Stimulated activated CD8-positive, alpha-beta memory T cell treated with anti-CD3 and anti-CD28 coated beads, Interleukin-7, amount 100 ng/mL, for 1 hour (primary cell): ENCODE measurements at places on chromosomes 11 and 22.

DNA sequence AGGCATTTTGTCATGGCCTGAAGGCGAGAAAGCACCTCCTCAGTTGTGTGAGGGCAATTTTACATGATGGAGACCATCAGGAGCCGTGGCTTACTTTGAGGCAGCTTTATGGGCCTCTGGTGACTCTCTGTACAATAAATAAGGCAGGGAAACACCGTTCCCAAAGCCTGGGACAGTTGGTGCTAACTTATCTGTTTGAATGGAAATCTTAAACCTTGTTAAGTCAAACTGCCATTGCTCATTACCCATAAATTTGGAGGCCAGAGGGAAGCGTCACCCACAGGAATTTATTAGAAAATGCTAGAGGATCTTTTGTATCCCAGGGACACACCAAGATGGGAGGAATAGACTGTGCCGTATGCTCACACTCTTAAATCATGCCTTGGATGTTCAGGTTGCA is 1156.9 kb downstream of the BRD1 start:
- no peak for DNase-seq

DNA sequence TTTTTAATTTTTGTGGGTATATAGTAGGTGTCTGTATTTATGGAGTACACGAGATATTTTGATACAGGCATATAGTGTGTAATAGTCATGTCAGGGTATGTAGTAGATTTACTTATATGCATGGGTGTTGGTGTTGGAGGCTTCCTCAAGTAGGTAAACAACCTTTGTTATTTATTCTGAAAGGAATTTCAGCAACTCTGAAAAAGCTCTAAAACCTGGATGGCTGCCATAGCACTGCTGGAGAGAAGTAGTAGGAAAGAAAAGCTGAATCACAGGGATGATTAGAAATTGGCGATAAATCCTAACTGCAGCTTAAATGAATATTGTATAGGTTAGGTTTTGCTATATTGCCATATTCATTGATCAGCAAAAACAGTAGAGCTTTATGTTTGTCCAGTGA is 44.4 kb upstream of the ST14 start:
- no peak for DNase-seq

GRCh38 chr22:29065468-29066190 is 4.0 kb upstream of the C22orf31 start:
- no peak for DNase-seq

GRCh38 chr11:109856928-109857327 is 236.3 kb upstream of the ZC3H12C start:
- no peak for DNase-seq

DNA sequence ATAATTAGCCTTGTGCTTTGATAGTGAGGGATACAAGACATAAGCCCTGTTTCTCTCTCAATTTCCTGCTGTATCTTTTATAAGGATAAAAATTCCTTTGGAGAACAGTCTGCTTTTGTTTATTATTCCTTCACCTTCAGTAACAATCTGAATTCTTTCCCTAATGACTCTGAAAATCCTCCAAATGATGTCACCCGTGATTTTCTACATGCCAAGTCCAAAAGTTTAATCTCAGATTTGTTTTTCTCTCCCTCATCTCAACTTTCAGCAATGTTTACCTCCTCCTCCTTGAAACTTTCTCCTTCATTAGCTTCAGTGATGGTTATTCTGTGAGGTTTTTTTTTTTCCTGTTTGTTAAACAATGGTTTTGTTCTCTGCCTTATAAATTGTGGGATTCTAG is 2.2 kb downstream of the OR51E2 start:
- no peak for DNase-seq

GRCh38 chr11:118621071-118621783 is 13.8 kb downstream of the PHLDB1 start:
- DNase-seq, result no peak

DNA sequence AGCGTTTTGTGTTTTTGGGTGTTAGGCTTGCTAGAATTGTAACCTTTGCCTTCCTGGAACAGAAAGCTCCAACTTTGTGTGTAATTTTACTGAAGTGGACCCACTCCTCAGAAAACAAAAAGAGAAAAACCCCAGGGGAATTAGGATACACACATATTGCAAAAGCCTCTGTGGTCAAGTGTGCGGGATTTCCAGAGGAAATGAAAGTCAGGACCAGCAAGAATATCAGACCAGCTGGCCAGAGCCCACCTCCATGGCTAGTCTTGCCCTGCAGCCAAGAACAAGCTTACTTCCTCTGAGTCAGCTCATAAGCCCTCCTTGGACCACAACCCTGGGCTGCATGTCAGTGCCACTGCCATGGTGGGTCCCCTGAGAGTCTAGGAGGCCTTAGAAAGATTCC is 37.0 kb upstream of the FTH1 start:
- DNase-seq, result no peak

DNA sequence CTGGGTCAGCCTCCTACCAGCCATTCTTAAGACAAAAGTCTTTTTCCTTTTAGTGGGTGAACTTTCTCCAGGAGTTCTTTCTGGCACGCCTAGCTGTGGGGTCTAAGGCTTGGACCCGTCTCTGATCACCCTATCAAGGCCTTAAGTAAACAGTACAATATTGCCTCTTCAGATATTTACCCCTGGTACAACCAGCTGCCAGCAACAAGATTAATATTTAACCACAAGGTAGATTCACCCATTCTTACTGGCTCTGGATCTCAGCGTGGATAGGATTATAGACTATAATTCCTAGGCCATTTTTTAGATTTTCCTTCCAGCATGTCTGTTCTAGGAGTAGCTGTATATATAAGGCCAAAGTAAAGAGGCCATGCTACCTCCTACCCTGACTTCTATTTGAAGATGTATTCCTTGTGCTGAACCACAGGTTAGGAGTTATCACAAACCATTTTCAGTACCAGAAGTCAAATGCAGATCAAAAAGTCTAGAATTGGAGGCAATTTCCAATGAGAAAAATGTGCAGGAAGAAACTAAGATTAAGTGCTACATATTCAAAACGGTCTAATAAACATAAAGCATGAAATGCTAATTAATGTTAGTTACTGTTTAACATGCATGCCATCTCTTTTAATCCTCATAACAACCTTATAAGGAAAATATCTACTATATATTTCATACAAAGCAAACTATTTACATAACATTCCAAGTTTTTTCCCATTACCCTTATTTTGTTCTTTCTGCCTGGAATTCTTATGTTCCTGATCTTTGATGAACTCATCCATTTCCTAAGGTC is 110.0 kb upstream of the SYN3 start:
- DNase-seq, result no peak

DNA sequence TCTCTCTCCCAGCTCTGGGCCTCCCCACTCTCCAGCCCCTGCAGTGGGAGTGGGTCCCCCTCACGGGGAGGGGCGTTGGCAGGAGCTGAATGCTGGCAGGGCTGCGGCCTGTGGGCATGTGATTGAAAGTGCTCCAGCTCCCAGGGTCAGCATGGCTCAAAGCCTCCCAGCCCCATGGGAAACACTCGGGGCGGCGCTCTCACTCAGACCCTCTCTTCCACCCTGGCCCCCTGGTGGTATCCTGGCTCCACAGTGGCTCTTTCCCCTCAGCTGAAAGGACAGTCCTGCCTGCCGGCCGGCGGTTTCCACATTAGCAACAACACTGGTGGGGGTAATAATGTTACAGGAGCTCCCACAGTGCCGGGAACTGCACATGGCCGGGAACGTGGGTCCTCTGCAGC is 35.5 kb downstream of the POLR3H start:
- no peak for DNase-seq

- DNase-seq, result no peak
Observed at GRCh38 chr22:28480000-28480715, 199.5 kb downstream of the TTC28 start.

GRCh38 chr22:37230673-37231405 is 13.2 kb downstream of the RAC2 start:
- no peak for DNase-seq

DNA sequence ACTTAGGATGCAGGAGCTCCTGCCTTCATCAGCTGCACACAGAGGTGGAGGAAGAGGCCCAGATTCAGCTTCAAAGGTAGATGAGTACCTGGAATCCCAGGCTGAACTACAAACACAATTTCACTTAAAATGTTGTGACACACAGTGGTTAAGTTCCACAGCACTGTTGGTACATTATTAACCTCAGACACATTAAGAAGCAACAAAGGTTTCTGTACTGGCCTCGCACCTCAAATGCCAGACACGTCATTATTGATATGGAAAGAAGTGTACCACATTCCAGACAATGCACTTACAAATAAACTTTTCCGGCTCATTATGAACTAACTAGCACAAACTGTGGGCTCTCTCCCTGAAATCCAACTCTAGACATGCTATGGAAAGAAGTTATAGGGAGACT is 34.6 kb downstream of the PRDM10 start:
- DNase-seq, result no peak

- no peak for DNase-seq
Observed at GRCh38 chr11:79150320-79150719, 290.5 kb downstream of the TENM4 start.

DNA sequence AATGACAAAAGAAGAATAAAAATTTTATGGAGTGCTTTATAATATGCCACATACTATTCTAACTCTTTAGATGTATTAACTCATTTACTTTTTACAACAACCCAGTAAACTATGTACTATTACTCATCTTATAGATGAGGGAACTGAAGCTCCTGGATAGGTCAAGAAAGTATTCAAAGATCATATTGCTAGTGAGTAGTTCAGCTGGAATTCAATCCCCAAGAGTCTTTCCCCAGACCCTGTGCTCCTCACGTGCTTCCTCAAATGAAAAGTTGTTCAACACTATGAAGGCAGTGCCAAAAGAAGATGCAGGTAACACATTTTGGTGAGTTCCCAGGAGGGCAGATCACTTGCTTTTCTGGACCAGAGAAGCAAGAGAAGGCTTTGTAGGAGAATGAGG is 46.8 kb downstream of the BTG4 start:
- no peak for DNase-seq

- no peak for DNase-seq
Observed at GRCh38 chr22:38108561-38109319, 1.7 kb downstream of the BAIAP2L2 start.

- no peak for DNase-seq
Observed at GRCh38 chr11:64260147-64260708, 8.9 kb downstream of the PLCB3 start.

- no peak for DNase-seq
Observed at GRCh38 chr11:2565447-2566222, 120.8 kb downstream of the KCNQ1 start.

- no peak for DNase-seq
Observed at GRCh38 chr11:111582163-111582562, 20.1 kb upstream of the SIK2 start.

GRCh38 chr22:19891317-19892256 is 36.9 kb upstream of the GNB1L start:
- peak; percentile 40 for DNase-seq

GRCh38 chr22:44870021-44870420 is 117.6 kb downstream of the ARHGAP8 start:
- DNase-seq, result no peak

GRCh38 chr22:31001124-31001770 is 32.2 kb downstream of the TUG1 start:
- no peak for DNase-seq

DNA sequence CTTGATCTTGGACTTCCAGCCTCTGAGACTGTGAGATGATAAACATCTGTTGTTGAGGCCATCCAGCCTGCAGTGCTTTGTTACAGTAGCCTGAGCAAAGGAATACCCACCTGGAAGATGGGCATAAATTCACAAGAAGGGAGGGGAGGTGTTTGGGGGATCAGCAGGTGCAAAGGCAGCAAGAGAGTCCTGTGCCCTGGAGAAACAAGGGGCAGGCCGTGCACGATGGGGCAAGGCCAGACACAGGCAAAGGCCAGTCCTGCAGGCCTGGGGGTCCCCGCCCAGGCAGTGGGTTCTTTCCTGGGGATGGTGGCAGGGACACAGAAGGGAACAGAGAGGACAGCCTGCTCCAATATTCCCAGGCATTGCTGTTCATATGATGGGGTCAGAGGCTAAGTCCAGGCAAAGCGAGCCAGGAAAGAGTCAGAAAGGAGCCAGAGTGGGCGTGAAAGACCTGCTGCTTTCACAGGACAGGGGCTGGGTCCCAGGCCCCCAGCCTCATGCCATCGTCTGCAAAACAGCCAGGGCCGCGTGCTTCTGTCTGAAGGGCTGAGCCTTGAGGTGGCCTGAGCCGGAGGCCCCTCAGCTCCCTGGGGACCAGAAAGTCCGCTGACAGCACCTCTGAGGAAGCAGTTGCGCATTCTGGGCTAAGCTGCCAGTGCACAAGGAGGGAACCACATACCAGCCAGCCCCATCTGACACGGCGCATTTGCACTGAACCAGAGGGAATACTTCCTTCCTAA is 48.8 kb downstream of the MYEOV start:
- DNase-seq, result no peak

DNA sequence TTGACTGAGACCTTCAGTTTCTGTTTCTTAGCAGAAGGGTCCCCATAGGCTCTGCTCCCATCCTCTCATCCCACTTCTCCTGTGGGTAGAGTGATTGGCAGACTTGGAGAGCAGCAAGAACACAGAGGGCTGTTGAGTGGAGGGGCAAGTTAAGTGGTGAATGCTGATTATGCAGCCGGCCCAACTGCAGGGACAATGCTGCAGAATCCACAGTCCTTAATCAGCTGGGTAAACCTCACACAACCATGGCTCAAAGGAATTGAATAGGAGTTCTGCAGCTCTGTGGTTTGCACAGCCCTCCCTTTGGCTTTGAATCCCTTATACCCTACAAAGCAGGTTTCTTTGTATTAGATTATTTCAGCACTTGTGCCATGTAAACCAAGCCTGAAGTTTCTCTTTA is 161.1 kb downstream of the NAV2 start:
- no peak for DNase-seq

- no peak for DNase-seq
Observed at GRCh38 chr11:119380160-119380826, 1.2 kb downstream of the USP2 start.

DNA sequence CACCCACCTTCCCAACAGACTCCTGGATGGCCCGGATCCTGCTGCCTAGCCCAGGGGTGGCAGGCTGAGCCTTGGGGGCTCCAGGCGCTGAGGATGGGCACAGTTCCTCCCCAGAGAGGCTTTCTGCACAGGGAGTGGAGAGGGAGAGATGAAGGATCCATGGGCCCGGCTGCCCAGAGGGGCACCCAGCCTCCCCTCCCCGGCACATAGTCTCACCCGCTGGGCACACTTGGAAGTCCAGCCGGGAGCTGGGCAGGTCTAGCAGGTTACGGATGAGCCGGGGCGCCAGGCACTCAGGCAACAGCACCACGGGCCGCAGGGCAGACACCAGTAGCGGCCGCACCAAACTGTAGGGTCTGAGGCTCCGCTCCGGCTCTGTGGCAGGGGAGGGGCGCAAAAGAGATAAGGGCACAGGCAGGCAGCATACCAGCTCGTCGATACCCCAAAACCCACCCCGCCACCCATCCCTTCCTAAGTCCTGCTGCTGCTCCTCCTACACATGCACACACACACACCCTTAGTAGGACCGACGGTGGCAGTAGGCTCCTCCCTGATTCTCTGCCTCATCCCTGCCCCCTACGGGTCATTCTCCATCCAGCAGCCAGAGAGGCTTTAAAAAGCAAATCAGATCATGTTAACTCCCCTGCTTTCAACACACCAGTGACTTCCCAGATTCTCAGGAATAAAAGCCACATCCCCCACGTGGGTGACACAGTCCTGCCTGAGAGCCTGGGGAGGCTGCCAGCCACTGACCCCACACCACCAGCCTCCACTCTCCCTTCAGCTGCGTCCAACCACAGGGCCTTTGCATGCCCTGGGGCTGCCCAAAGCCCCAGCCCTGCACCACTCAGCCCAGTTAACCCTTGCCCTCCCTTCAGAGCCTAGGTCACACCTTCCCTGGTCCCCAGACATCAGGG is 6.5 kb upstream of the MFNG start:
- peak; percentile 37 for DNase-seq
